ENCODE measurements at places on chromosomes 2 and 18.

- H3K4me3 ChIP-seq: no peak overlapping the region
- no peaks in the 10 kb centered on the region for H3K36me3 ChIP-seq
- no peaks in the 10 kb centered on the region for H3K4me1 ChIP-seq
- H3K27ac ChIP-seq: no peak overlapping the region
- ATAC-seq: no peak
- H3K27me3 ChIP-seq: no peaks in the 10 kb centered on the region
Measured at GRCh38 chr2:114614592-114614991, 172.2 kb downstream of the DPP10 start.

DNA sequence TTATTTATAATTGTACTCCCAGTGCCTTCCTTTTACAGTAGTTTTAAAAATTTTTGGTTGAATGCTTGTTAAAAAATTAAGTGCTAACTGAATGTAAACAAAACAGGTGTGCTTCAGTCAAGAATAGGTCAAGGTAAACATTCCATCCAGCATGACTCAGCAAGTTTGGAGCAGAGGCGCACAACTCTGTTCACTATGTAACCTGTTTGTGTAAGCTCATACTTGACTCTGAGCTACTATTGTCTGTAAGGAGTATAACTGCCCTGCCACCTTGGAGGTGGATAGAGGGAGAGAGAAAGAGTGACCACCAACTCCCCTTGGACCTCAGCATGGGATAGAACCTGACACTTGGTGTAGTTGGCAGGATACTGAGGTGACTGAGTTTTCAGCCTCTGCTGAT lies 207.4 kb upstream of the SYT4 start:
- no peaks in the 10 kb centered on the region for H3K27me3 ChIP-seq
- no peak overlapping the region for H3K4me3 ChIP-seq
- no peak for ATAC-seq
- H3K4me1 ChIP-seq: no peaks in the 10 kb centered on the region
- no peaks in the 10 kb centered on the region for H3K36me3 ChIP-seq
- no peak overlapping the region for H3K27ac ChIP-seq

DNA sequence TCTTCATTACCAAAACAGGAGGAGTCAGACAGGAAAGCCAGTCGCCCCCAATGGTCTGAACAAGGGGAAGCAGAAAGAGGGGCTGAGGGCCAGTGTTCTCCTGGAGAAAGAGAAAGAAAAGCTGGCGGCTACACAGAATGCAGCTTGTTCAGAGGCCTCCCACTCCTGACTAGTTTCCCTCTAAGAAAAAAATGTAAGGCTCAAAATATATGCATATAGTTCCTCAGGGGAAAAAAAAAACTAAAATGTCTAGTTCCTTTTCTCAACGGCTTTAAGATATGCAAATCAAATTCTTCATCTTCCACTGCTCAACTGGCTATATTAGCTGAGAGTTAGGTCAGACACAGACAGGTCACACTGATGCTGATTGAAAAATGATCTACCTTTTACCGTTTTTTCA lies 18.6 kb downstream of the MBOAT2 start:
- no peak overlapping the region for H3K4me3 ChIP-seq
- H3K36me3 ChIP-seq: no peaks in the 10 kb centered on the region
- H3K27me3 ChIP-seq: no peaks in the 10 kb centered on the region
- no peak for ATAC-seq
- H3K27ac ChIP-seq: no peak overlapping the region
- H3K4me1 ChIP-seq: no peaks in the 10 kb centered on the region

DNA sequence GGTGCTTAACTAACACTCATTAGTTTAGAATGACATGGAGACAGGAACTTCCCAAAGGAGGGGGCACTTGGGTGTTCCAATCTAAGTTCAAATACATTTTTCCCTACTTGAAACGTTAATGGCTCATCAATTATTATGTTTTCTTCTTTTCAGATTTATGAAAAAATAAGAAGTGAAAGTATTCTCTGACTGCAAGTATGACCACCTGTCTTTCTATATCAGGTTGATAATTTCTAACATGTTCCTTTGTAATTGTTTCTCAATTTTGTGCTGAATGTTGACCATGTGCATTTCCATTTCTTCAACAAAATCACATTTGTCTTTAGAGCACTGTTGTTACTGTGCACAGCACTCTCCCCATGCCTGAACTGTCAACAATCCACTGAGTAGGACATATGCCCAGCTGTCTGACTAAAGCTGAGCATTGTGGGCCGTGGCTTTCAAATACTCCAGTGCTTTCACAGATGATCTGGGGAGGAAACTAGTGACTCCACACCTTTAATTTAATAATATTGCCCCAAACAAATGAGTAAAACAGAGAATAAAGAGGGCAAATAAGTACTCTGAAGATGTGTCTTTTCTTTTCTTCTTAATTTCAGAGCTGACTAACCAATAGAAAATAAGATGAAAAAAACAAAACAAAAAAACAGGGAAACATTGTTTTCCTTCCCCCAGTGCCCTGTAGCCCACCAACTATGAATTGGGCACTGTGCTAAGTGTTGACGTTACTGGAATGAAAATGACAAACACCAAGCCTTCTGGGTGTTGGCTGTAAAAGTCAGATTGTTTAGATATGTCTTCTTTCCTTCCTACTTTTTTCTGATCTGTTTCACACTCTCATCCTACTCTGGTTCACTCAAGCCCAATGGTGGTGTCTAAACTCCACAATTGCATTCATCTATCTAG lies 16.0 kb downstream of the LANCL1 start:
- H3K36me3 ChIP-seq: no peaks in the 10 kb centered on the region
- no peaks in the 10 kb centered on the region for H3K4me1 ChIP-seq
- no peak for ATAC-seq
- H3K27ac ChIP-seq: no peak overlapping the region
